GM12892 (cell line): ENCODE measurements at places on chromosomes 7 and 10.

DNA sequence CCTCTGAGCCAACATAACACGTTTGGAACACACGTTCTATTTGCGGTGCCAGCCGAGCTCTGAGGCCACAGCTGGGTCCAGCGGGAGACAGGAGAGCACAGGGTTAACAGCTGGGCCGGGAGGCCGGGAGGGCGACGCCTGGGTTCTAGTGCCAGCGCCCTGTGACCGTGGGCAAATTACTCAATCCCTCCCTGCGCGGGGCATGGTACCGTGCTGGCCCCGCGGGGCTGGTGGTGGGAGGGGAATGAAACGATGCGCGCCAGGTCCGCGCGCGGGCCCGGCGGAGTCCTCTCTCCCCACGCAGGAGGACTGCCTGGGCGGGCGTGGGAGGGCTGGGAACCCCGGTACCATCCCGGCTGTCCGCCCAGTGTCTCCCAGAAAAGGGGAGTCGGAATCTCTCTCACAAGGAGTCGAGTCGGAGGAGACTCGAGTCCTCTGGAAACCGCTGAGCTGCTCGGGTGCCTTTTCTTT lies 30.4 kb downstream of the LEP start:
- DNase-seq = no peak

- no peak for DNase-seq
Measured at GRCh38 chr10:27568196-27569175, 64.4 kb downstream of the RAB18 start.

DNA sequence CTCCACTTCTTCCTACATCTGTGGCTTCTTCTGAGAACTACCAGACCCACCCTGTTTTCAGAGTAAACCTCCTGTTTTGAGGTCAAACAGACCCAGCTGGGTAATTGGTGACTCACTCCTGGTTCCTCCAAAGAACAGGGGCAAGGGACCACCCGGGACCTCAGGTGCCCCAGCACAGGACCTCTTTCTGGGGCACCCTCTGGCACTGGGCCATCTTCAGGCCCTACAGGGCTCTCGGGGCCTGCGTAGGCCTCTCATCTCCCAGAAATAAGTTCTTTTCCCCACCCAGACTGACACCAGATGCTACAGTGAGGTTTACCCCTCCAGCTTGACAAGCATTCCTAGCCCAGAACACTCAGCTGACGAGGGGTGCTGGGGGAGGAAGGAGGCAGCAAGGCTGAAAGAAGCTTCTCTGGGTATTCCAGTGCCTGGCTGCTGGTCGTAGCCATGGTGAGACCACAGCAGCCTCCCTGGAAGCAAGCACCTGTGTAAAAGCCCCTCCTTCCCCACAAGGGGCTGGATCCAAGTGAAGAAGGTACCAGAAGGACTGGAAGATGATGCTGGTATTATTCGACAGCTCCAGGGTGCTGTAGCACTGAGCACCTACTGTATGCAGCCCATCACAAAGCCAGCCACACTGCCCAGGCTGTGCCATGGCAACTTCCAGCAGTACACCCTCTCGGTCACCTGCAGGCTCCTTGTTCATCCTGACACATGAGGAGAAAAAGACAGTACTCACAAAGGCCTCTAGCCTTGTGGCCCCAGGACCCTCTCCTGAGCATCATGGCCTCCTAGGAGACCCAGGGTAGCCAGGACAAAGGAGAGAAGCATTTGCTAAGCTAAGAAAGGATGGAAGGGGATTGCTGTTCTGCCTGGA lies 47.4 kb downstream of the ALOX5 start:
- no peak for DNase-seq

DNA sequence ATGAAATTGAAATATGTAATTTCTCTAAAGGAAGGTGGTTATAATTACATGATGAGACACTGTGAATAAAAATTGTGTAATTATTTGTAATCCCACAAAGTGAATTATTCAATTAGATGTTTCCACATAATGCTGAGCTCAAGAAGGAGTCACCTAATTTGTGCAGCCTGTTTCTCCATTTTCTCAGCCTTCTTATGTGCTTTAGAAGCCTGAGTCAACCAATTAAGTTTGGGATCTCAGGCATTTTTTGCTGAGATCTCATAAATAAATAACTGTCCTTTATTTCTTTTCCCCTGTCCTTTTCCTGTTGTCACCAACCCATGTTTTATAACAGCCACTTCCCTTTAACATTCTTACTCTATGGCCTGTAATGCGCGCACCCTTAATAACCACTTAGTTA lies 506.5 kb upstream of the SEMA3D start:
- DNase-seq = no peak

DNA sequence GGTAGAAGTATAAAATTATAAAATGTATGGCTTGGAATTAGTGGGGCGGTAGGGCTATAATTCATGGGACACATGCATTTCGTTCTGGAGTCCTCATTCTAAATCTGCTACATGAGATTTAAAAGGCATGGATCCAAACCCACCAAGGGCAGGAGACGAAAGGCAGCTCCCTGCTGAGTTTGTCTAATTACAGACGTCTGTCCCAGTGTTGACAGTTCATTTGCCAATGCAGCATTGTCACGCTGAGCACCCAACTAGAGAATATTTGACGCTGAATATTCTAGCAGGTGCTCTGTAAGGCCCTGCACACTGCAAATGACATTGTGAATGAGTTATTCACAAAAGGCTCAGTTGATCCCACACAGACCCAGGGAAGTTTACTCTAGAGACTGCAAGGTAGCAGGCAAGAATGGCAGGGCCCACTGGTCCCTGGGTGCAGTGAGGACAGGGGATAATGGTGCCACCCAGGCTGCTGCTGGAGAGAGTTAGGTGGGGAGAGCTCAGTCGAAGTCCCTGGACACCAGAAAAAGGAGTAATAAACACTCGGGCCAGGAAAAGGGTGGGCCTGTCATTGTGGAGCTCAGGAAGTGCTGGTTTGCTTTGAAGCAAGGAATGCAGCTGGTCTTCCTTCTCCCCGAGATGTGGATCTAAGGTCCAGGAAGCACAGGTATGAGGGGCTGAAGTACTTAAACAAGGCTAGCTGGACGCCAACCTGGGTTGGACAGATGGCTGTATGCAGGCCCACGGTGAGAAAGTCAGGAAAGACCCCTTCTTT lies 75.0 kb upstream of the JCAD start:
- no peak for DNase-seq

DNA sequence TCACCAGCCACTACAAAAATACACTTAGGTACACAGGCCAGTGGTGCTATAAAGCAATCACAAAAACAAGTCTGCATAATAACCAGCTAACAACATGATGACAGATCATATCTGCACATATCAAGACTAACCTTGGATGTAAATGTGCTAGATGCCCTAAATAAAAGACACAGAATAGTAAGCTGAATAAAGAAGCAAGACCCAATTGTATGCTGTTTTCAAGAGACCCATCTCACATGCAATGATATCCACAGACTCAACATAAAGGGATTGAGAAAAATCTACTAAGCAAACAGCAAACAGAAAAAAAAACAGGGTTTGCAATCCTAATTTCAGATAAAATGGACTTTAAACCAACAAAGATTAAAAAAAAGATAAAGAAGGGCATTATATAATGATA lies 505.4 kb upstream of the FZD8 start:
- no peak for DNase-seq
